Mammary microvascular endothelial cell (primary cell): ENCODE measurements at places on chromosomes 16 and 17. TPM values are rescaled to one million over a fixed set of nuclear protein-coding genes. Genes with fewer than 3 reads are reported as not detected.

GTF3C1 gene
- total RNA-seq, result 84.8 and 86.7 TPM in 2 replicates

CACNG4 gene
- not detected in 2 replicates for total RNA-seq

SPNS2 gene
- 69.0 and 75.5 TPM in 2 replicates for total RNA-seq

PHOSPHO1 gene
- total RNA-seq, result 0.54 TPM in 1 of 2 replicates, not detected in the other

MMP25 gene
- under 0.01 and 0.15 TPM in 2 replicates for total RNA-seq

KRT14 gene
- total RNA-seq, result not detected in 2 replicates

OR1F1 gene
- total RNA-seq, result 0.13 and 1.9 TPM in 2 replicates

ABCC12 gene
- not detected in 2 replicates for total RNA-seq

KRT25 gene
- total RNA-seq, result not detected in 2 replicates
